Activated CD4-positive, alpha-beta T cell treated with anti-CD3 and anti-CD28 coated beads, Interleukin-2, amount 50 U/mL, for 1 hour (primary cell): ENCODE measurements at places on chromosomes 7 and 10.

DNA sequence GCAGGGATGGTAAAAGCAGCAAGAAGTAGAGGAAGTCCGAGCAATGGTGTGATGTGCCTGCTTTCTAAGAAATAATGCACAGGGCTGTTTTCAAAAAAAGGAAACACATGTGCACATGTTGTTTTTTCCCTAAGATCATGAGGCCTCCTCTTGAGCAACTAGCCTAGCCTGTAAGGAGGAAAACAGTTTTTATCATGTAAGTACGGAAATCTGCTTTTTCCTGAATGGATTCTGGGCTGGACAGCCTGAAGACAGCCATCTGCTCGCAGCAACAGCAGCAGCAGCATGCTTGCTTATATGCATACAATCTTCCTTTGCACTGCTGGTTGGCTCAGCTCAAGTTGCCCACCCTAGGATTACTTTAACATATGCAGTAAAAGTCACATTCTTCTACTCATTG lies 87.1 kb downstream of the HIBADH start:
- no peak for DNase-seq

DNA sequence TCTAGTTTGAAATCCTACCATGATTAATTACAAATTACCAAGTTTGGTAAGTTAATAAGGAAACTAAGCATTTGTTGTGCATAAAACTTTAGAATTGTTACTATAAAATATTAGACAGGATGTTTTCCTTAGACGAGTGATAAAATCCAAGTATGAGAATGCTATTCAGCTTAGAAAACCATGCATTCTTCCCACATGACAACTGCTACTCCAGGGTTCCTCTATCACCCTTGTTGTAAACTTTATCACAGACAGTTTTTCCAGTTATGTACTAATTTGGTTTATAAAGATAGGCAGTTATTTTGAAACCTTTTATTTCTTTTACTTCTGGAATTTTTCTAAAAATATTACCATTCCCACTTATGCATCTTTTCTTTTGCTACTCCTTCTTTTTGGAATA lies 52.0 kb downstream of the SIRT1 start:
- DNase-seq: no peak

DNA sequence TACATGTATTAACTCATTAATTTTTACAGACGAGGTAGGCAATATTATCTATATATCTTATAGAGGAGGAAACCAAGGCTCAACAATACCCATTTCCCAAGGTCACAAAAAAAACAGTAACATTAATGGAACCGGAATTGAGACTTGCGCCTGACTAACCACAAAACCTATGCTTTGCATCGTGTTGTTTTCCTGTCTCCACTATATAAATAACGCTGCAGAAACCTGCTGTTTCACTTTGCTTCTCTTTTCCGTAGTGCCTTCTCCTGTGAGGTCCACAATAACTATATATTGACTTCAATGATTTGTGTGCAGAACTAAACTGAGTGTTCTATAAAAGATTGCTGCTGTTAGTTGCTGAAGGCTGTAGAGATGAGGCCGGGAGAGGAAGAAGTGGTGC lies 97.7 kb upstream of the RPA3 start:
- DNase-seq: no peak

GRCh38 chr7:91556956-91557650 lies 292.9 kb downstream of the FZD1 start:
- DNase-seq: no peak

DNA sequence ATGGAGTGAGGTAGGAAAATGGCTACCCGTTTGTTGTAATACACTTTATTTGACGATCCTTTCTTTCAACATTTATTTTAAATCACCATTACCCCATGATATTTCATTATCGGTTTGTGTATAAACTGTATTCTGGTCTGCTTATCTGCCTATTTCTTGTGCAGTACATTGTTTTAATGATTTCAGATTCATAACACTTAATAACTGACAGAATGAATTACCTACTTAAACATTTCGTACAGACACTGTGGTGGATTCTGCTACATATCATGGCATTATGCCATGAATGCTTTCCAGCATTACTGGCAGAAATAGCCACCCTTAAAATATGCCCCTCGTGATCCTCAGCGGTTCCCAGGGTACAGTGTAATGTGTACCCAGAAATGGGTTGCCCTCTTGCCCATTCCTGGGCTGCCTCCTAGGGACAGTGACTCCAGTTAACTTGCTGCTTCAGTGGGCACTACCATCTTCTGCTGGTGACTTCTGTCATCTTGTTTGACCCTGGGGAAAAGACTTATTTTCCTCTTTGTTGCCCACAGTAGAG lies 74.5 kb downstream of the C1GALT1 start:
- DNase-seq: no peak

DNA sequence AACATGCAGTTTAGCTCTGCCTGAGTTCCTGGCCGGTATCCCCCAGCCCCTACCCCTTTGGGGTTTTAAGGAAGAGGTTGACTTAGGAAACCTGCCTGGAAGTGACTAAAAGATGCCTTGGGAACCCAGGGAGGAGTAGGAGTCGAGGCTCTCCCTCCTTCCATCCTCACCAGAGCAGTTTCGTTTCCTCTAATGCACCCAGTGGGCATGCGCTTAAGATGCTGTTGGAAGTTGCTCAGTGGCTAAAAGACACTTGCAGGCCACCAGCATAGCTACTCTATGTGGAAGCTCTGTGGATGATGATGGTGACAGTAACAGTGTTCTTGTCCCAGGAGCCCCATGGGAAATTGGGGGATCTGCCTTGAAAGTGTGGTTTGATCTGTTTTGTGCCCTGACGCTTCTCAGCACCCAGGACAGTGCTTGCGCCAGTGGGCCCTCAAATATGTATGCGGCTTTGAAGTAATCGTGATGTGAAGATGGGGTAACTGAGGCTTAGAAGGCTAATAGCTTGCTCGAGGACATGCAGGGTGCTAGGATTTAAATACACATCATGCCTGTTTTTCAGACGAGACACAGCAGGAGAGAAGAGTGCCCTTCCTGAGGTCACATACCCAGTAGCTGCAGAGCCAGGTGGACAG lies 32.0 kb downstream of the TBATA start:
- DNase-seq: no peak

GRCh38 chr7:28296571-28297483 lies 115.5 kb upstream of the CREB5 start:
- DNase-seq: peak; percentile 47

GRCh38 chr7:75635036-75635435 lies 103.7 kb downstream of the HIP1 start:
- no peak for DNase-seq

GRCh38 chr10:3838460-3839437 lies 53.7 kb upstream of the KLF6 start:
- DNase-seq: no peak

GRCh38 chr7:143018931-143019330 lies 8.0 kb downstream of the OR9A2 start:
- no peak for DNase-seq
